Upper lobe of right lung (tissue), 1 donor: ENCODE measurements at places on chromosomes 4 and X. TPM values are rescaled to one million over a fixed set of nuclear protein-coding genes. Genes with fewer than 3 reads are reported as not detected.
A peak's percentile ranks its signal among the peaks of the same experiment; 100 is the strongest.

DNA sequence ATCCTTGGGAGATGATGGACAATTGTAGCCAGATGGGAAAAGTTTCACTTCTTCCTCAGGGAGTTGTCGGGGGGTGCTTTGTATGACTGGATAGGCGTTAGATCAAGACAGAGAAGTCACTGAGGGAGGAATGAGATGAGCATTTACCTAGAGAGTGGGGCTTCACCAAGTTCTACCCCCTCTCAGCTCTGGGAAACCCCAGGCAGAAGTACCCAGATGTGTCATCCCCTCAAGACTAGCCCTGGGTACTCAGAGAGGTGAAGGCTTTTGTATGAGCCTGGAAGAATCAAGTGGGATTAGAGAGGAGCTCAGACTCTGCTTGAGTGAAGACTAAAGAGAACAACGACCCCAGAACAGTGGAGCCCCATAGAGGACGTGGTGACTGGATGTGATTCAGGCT, 1.9 kb downstream of the MAGEB1 start:
- no peak for DNase-seq

CXCL8 gene
- total RNA-seq: 10.7 TPM

- DNase-seq: no peak
Measured at GRCh38 chr4:26837993-26838842, 22.4 kb upstream of the STIM2 start.

DNA sequence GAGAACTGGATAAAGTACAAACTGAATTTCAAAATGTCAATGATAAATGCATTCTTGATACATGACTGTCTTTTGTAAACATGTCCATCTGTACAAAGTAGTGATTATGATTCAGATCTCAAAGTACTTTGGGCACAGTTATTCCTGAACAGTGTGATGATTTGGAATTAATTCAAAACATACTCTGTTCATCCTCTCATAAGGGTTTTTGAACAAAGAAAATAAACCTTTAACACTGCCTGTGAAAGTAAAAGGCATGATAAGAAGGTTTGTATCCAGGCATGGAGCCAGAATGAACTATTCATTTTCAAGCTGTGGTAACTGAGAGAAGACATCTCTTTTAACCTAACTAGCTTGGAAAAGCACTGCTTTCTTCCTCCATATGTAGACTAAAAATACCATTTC, 883 bp upstream of the KLHL4 start:
- no peak for DNase-seq

PPP4R3C gene
- total RNA-seq: not detected

- no peak for DNase-seq
Measured at GRCh38 chr4:89784686-89785231, 52.2 kb downstream of the SNCA start.

GRCh38 chr4:184620212-184620867, 28.9 kb downstream of the CASP3 start:
- DNase-seq: no peak

- no peak for DNase-seq
Measured at GRCh38 chr4:108270466-108271450, 102.0 kb upstream of the LEF1 start.

GRCh38 chr4:69122476-69122875, 26.2 kb downstream of the UGT2B7 start:
- no peak for DNase-seq

GRCh38 chrX:13797512-13797911, 19.4 kb downstream of the GPM6B start:
- no peak for DNase-seq

DNA sequence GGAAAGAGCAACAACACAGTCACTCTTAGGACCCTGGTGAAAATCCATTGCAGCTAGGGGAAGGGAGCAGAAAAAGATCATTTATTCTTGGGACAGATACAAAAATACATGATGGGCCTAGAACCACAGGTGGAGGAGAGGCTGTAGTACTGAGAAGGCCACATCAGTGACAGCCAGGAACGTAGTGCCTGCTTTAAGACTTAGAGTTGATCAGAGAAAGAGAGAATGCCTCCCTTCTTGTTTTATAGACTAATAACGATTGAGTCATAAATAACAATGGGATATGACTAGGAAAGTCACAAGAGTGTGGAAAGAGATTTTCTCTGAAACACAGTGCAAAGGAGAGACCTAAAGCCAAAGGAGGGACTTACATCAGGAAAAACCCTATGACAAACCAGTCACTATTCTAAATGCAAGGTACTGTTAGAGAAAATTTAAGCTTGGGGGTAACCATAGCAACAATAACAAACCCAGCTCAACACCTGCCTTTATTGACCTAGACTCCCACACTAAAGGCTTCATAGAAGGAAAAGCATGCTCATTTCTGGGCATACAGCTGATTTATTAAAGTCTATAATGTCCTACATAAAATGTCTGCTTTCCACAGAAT, 1015.0 kb upstream of the GRID2 start:
- DNase-seq: no peak

DNA sequence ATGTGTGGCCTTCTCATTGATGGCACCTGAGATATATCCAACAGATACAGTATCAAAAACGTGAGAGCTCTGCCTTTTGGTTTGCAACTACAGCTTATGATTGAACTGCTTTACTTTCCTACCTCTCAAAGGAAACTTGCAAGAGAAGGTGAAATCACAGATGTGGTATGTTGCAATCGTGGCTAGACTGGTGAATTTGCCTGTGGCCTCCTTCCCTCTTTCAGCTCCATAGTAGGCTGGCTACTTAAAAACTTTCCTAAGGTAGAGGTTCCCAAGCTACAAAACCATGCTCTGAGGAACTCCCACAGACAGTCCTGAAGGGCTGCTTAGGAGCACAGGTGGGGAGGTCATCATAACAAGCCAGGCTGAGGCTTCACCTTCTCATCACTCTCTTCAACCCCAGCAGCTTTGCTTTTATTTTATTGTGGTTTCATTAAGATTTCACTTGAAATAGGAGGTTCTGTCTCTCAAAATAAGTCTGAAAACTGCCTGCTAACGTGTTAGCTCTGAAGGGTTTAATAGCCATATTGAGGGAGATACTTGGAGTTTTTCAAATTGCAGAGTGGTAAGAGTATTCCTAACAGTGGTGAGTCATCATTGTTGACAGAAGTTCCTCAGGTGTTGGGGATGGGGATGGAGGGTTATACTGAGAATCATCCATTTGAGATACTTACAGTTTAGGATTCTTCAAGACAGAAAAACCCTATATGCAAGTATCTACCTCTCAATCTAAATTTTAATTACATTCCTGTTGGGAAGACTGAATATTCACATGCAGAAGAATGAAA, 93.5 kb upstream of the UCP1 start:
- no peak for DNase-seq

DNA sequence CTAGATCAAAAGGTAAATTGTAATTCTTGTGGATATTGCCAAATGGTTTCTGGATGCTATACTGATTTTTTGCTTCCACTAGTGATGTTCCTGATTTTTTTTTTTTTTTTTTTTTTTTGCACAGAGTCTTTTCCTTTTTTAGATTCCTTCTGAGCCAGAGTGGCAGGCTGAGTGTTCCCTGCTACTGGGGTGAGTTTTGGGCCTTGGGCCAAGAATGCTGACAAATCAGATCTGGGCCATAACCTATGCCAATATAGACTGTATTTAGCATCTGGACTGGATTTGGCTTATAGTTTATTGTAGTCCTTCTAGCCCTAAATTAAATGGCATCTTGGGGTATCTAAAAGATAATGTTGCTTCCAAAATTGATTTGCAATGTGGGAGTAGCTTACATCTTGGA, 52.8 kb downstream of the REPS2 start:
- DNase-seq: no peak

CD40LG gene
- 1.6 TPM for total RNA-seq

DNA sequence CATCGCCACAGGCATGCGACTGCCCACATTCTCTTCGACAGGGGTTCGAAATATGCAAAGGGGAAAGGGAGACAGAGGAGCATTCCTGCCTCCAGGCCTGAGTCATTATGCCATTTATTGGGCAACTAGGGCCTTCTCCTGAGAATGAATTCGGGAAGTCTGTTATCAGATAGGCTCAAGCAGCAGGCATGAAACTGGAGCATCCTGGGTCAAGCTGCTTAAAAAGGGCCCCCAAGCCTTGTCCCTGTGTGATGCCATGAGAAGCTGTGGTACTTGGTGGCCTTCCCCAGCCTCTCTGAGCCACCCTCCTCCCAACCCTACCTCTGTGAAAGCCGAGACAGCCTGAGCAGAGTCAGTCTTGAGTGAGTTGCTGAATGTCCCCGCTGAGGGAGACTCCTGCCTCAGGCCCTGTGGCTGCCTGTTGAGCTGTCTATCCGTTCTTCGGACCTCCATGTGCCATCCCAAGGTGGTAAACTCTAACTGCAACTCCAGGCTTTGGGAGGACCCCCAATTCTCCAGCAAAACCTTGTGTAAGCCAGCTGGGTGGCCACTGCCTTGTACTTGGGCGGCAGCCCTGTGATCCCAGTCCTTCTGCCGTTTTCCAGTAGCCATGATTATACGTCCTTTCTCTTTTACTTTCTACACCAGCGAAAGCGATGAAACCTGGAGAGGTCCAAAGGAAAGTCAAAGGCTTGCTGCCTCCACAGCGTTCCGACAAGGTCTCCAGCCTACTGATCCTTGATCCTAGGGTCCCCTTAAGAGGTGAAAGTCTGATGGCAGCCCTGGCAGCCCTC, 37.7 kb downstream of the NBDY start:
- DNase-seq: peak; percentile 21

GRCh38 chr4:40228497-40229365, 31.9 kb downstream of the RHOH start:
- no peak for DNase-seq

GRCh38 chrX:130566028-130566683, 164.4 kb downstream of the RBMX2 start:
- DNase-seq: no peak

TLR2 gene
- 94.0 TPM for total RNA-seq

DNA sequence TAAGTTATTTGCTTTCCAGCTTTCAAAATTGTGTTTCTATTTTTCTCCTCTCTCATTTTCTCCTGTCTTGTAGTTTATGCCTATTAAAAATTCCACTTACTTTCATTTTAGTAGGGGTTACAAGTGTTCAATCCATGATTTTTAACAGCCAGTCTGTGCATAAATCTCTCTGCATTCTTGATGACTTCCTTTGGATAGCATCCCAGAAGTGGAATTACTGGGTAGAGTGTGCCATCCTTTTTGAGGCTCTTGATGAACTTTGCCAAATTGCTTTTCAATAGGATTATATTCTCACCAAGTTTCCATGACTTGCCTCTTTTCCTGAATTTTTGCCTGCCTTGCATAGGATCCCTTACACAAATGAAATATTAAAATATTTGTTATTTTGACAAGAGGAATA, 58.5 kb downstream of the DIPK2B start:
- DNase-seq: no peak

GRCh38 chrX:97446298-97446882, 562.7 kb downstream of the RPA4 start:
- no peak for DNase-seq

DNA sequence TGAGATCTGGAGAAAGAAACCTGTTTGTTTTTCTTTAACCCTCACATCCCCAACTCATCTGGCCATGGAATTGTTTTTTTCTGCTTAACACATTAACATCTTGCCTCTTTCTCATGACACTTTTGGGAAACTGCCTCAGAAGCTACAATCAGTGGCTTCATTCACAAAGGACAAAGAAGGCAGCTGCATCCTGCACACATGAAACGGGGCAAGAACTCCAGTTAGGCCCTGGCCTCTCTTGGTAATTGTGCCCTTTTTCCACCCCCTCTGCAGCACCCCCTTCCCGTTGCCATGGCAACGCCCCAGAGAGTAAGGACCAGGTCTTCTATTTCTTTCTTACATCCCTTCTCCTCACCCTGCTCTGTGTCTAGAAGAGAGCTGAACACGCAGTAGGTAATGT, 103.4 kb downstream of the PDGFRA start:
- DNase-seq: no peak

GRCh38 chrX:48700951-48701653, 4.6 kb downstream of the SUV39H1 start:
- no peak for DNase-seq

KLHL34 gene
- total RNA-seq: not detected

GPR82 gene
- 3.4 TPM for total RNA-seq

DNA sequence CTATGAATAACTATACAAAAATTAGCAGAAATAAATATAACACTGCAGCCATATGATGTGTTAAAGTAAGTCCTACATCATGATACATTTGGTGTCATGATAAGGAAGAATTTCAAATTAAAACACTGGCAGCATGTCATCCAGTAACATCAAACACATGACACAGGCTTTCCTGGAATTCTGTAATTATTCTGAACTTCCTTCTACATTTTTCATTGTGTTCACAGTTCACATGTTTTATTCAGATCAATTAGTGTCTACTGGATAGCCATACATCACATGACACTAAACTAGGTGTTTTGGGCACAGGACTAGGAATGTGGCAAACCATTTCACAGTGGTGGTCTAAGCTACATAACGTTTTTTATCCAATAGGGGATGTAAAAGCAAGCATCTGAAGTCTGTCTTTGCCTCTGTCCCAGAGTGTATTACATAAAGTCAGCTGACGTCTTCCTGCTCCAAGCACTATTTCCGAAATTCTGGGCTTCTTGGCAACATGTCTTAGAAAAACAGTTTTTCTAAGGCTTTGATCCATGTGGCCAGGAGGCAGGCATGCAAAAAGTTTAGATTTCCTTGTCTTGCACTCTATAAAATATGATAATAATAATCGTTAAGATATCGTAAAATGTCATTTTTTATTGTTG, 707.9 kb downstream of the CENPC start:
- DNase-seq: no peak

CFP gene
- total RNA-seq: 14.9 TPM
